ENCODE measurements at places on chromosomes 4 and X.
A peak's percentile ranks its signal among the peaks of the same experiment; 100 is the strongest.

GRCh38 chr4:70739496-70740337, 18.0 kb downstream of the RUFY3 start:
- DNase-seq = no peak

DNA sequence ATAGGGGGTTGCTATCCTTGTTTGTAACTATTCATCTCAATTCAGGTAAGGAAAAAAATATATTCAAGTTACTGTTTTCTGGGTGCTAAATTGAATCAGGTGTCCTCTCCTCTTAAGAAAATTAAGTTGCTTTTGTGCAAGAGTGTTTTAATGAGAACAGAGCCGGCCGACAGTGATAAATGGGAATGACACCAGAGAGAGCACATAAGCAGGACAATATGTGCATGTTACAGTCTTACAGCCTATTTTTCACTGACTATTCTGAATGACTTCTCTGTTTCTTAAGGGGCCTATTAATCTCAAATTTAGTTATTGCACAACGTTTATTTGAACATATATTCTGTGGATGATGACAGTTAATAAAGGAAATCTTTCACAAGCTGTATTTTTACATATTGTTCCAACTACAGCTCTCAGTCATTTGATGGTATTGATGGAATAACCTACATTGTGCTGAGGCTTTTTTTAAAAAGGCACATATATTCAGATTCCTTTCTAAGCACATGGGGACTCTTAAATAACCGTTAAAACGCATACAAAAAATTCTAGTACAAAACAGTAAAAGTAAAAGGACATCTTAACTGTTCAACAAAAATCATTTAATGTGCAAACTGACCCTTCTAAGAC, 68.4 kb downstream of the SLC10A7 start:
- no peak for DNase-seq

GRCh38 chr4:172772781-172773180, 395.8 kb upstream of the GALNT7 start:
- no peak for DNase-seq

DNA sequence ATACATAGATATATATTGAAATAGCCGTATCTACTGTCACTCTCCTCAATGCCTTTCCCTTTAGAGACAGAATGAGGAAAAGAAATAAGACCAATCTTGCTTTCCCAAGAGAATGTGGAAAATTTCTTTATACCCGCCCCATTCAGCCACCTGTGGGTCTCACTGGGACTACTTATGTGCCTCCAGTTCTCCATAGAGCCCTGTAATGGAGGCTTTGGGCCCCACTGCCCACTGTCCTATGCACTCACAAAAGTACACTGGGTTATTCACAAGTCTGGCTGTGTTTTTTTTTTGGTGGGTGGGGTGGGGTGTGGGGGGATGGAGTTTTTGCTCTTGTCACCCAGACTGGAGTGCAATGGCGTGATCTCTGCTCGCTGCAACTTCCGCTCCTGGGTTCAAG, 70.4 kb upstream of the ELOVL6 start:
- DNase-seq = no peak

DNA sequence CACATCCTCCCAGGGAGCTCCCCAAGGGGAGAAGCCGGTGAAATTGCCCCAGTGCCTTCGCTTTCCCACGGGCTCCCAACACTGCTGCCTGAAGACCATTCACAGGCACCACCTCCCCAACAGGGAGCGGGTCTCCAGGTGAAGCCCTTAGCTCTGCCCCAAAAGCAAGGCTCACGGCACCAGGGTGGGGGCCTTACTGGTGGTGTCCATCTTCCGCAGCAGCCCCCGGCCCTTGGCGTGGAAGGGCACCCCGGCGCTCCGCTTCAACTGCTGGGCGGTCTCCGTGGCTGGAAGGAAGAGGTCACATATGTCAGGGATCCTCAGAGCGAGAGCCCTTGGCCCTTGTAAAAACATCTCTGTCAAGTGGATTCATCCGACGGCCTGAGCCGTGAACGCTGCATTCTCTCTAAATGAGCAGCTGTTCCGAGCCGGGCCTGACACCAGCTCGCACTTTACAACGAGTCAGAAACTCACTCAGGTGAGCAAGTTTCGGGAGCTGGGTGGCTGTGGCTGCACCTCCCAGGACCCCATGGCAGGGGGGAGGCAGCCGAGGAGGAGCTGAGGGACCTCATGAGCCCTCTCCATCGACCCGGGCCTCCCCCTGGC, 20.9 kb downstream of the NELFA start:
- no peak for DNase-seq

DNA sequence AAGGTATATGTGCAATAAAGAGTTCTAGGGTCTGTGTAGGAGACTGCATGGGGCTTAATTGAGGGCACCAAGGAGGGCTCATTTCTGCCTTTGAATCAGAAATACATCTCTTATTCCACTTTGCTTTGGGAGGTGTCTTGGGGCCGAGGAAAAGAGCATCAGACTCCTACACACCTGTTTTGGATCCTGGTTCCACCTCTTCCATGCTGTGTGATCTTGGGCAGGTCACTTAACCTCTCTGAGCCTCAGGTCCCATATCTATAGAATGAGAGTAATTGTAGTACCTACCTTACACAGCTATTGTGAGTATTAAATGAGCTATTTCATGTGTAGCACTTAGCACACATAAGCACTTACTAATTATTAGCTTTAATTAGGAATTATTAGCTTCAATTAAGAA, 100.6 kb downstream of the RTL5 start:
- no peak for DNase-seq

GRCh38 chrX:10926891-10927290, 184.2 kb upstream of the HCCS start:
- no peak for DNase-seq

GRCh38 chr4:118947095-118947494, 58.4 kb downstream of the SYNPO2 start:
- DNase-seq = no peak

DNA sequence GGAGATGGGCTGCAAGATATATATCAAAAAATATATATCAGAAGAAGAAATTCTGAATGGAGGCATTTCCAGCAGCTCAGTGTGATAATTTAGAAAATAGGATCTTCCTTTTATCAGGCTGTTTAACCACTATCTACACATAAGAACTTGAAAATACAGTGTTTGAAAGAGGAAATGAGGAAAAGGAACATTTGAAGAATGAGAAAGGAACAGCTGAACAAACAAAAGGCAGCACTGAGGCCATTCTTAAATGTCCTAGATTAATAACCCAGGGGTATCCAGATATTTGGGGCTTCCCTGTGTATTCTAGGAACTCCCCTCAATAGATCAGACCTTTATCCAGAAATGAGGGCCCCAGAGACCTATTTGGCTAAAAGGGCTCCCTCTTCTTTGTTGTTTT, 4.1 kb downstream of the SLC39A8 start:
- DNase-seq = no peak

DNA sequence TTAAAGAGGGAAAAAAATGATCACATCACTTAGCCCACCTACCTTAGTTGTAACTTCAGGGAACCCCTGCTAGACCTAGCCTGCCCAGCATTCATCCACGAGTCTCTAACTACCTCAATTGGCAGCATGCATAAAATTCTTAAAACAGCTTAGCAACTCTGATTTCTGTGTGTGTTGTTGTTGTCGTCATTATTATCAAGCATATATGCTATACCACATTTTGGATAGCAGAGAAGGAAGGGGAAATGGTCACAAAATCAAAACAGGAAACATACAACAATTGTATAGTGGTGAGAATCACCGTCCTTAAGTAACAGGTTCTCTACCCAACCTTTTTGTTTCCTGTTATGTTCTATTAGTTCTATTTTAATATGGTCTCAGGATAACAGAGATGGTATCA, 2.7 kb upstream of the ACOT9 start:
- no peak for DNase-seq

- no peak for DNase-seq
Observed at GRCh38 chr4:172352356-172352755, 539.2 kb downstream of the GALNTL6 start.

DNA sequence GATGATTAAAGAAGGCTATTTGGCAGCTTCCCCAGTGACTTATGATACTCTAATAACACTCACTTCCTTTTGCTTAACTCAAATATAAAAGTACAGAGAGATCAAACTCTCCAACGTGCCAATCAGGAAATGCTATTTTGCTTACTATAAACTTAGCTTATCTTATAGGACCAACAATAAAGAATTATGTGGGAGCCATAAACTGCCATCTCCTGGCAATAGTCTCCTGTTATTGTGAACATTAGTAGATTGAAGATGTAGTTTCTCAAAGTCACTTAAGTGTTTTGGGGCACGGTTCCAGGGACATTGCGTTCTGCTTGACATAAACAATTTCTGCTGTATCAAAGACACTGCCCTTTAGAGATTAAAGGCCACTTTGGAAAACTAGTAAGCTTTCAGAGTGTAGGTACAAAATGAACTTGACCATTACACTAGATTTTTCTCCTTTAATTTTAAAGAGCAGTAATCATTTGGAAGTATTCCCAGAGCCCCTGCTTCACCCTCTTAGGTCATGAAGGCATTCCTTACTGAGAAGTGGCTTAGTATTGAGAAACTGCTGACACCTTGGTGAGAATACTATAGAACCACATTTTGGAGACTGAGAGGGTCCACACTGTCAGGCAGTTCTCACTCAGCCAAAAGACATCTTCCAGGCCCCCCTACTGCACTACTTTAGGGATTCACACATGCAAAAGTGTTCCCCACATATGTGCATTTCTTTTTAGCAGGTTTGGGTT, 51.9 kb downstream of the MAOA start:
- DNase-seq = peak; percentile 54

DNA sequence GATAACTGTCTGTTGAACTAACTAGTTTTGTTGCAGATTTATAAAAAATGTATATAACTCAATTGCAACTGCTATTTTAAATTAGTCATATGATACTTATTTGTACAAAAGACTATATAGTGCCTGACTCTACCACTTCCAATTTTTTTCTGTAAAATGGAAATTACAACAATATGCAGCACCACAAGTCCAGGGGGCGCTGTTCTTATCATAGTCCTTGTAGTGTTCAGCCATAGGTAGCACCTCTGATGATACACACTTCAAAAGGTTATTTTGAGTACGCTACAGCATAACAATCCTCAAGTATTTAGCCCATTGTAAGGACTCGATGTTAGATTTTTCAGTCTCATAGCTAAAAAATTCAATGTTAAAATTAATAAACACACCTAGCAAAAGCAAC, 174.9 kb downstream of the CORIN start:
- peak; percentile 5 for DNase-seq

GRCh38 chrX:53435997-53436396, 1.8 kb upstream of the HSD17B10 start:
- DNase-seq = peak; percentile 58

- DNase-seq = no peak
Observed at GRCh38 chr4:22650771-22651170, 42.0 kb upstream of the GBA3 start.

DNA sequence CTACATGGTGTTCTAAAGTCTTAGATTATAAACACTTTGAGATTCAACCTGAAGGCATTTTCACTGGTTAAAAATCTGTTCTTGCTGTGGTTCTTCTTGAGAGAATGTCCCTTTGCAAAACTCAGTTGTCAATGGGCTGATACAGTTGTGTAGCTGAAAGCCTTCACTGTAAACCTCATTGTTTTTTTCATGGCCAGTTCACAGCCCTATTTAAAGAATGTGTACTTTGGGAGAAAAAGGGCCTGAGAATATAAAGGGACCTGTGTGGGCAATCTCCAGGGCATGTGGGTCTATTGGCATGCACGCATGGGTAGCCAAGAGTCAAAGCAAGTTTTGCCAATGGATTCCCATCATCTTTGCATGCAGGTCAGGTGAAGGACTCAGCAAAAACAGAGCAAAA, 7.8 kb upstream of the MAP7D3 start:
- DNase-seq = no peak

- DNase-seq = no peak
Observed at GRCh38 chr4:138076561-138076960, 165.6 kb downstream of the SLC7A11 start.

GRCh38 chr4:109298279-109299010, 4.0 kb downstream of the COL25A1 start:
- peak; percentile 28 for DNase-seq

- DNase-seq = no peak
Observed at GRCh38 chrX:22533898-22534297, 261.2 kb downstream of the CBLL2 start.

DNA sequence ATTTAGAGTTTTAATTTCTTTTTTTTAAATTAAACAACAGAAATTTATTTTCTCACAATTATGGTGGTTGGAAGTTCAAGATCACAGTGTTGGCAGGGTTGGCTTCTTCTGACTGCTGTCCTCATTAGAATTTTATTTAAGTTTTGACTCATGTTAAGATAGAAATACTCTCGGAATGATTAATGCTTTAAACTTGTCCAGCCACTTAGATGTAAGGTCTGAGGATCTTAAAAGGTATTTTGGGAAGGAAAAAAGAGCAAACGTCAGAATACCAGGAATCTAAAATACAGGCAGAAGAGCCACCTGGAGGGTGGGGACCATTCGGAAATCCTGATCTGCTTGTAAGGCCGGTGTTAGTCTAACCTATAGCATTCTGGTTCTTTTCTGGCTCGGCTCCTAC, 423.0 kb upstream of the MAGEB2 start:
- DNase-seq = no peak

- DNase-seq = no peak
Observed at GRCh38 chr4:8218371-8219031, 19.4 kb downstream of the SH3TC1 start.

DNA sequence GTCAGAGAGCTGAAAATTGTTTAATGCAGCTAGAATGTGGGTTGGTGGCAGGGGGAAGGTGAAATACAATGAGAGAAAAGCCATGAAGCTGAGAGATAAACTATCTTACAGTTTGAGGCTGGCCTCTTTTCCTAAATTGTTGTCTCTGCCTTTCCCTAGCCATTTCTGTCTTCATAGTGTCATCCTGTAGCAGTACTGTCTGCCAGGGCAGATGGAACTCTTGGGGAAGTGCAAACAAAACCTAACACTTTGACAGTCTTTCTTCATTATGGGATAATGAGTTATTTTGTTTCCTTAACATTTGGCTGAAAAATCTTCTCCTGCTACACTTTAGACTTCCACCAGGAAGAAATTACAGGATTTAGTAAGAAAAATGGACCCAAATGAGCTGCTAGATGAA, 197.8 kb upstream of the ARX start:
- no peak for DNase-seq

GRCh38 chr4:144699565-144699964, 53.6 kb downstream of the HHIP start:
- no peak for DNase-seq

DNA sequence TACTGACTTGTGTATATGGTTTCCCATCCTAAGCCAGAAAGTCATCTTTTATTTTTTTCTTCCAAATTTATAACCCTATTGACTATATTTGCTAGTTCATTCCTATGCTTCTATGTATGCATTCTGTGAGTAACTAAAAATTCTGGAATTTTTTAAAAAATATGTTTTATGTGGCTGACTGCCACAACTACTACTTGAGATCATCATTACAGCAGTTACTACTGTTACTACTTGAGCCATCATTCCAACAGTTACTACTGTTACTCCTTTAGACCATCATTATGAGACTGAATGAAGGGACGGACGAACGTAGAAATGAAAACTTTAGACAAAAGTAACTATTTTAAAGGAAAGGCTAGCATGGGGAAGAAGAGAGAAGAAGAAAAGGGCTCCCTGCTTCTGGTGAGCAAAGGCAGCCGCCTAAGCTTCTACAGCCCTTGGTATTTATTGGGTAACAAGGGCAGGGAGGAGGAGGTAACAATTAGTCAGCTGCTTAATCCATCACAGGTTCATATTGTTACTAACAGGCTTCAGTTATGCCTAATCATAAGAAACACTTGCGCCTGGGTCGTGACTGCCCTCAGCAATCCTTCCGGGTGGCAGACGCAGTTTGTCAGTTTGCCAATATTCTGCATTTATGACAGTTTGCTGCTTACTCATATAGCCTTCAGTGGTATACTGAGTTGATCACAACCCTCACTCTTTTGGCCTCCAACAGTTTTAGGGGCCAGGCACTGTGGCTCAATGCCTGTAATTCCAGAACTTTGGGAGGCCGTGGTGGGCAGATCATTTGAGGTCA, 80.4 kb downstream of the PDLIM5 start:
- peak; percentile 70 for DNase-seq
